ENCODE measurements at places on chromosomes 1 and 21. TPM values are rescaled to one million over a fixed set of nuclear protein-coding genes. Genes with fewer than 3 reads are reported as not detected.

NUF2 gene
- 5.9 TPM for polyA plus RNA-seq

PDE9A gene
- polyA plus RNA-seq = 0.07 TPM

RGS13 gene
- not detected for polyA plus RNA-seq

DNA sequence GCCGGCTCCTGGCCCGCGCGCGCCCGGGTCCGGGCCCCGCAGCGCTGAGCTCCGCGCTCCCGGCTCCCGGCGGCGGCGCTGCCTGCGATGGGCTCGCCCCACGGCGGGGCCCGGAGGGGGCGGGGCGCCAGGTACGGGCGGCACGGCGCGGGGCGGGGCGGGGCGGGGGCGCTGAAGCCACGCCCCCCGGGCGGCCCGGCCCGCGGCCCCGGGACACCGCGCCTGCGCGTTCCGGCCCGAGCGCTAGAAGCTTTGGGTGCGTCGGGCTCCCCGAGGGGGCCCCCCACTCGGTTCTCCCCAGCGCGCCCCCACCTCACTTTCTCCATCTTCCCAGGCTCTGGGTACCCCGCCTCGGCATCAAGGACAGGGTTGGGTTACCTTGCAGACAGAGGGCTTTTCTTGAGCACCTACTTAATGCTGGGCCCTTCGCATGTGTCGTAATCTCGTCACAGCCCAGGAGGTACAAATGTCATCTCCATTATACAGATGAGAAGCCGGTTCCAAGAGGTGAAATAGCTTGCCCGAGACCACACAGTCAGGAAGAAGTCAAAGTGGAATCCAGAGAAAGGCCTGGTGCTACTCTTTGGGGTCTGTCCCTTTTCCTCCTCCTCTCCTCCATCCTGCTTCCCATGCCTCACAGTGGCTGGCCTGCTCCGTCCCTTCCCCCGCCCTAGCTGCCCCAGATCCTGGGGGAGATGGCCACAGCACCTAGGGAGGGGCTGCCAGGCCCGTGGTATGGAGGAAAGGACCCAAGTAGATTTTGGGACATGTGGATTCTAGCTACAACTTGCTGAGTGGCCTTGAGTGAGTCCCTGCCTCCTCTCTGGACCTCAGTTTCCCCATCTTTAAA is 46.5 kb downstream of the RAP1GAP start:
- no peak for DNase-seq

DNA sequence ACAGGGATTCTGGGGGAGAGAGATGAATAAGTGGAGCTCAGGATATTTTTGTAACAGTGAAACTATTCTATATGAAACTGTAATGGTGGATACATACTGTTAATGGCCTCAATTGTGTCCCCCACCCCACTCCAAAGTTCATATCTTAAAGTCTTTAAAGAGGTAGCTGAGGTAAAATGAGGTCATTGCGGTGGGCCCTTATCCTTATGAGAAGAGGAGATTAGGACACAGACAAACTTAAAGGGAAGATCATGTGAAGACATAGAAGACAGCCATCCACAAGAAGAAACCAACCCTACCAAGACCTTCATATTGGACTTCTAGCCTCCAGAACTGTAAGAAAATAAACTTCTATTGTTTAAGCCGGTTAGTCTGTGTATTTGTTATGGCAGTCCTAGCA is 9.8 kb downstream of the TXNDC12 start:
- no peak for DNase-seq

GRCh38 chr1:3119725-3120124 is 50.7 kb downstream of the PRDM16 start:
- no peak for DNase-seq

DNA sequence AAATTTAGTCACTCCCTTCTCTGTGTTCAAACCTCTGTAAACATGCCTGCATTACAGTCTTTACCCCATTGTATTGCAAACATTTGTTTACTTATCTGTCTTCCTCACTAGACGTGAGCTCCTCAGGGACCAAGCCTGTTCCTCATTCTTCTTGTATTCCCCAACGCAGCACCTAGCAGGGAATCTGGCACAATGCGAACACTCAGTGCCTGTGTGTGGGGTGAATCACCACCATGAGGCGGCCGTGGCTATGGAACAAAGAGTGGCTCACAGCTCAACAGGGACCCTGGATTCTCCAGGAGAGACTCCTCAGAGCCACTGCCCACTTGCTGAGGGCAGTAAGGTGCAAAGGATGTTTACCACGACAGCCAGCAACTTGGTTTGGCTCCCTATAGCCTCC is 95.9 kb downstream of the DDX20 start:
- no peak for DNase-seq

GRCh38 chr1:3431686-3432085 is 22.8 kb upstream of the ARHGEF16 start:
- no peak for DNase-seq

DNA sequence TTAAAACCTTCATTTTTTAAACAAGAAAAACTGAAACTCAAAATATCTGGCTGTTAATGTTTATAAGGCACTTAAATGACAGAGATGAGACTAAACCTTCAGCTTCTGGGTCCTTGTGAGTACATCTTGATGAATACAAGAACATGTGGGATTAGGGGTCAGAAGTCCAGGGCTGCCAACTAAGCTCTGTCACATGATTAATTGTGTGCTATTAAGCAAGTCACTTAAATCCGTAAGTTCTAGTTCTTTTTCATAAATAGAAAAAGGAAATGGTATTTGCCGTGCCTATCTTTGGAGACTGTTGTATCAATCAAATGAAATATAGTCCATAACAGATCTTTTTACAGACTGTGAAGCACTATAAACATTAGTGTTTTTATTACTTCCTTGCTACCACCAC is 43.2 kb upstream of the KCTD3 start:
- DNase-seq = no peak

Data from BJ (cell line).